Renal cortical epithelial cell (primary cell): ENCODE measurements at places on chromosomes 12 and 14. TPM values are rescaled to one million over a fixed set of nuclear protein-coding genes. Genes with fewer than 3 reads are reported as not detected.
A peak's percentile ranks its signal among the peaks of the same experiment; 100 is the strongest.

GRCh38 chr12:75478116-75478794 lies 2.3 kb upstream of the GLIPR1 start:
- peak; percentile 49 for DNase-seq

The PZP gene
- total RNA-seq, result not detected in 2 replicates

The C12orf54 gene
- total RNA-seq, result not detected in 2 replicates

GRCh38 chr12:32161058-32161457 lies 54.4 kb downstream of the BICD1 start:
- no peak for DNase-seq

The MSRB3 gene
- 7.8 and 21.4 TPM in 2 replicates for total RNA-seq

The KLHDC1 gene
- total RNA-seq, result 0.52 and 4.3 TPM in 2 replicates

The TEX52 gene
- not detected in 2 replicates for total RNA-seq

The PAH gene
- total RNA-seq, result 0.52 TPM in 1 of 2 replicates, not detected in the other

DNA sequence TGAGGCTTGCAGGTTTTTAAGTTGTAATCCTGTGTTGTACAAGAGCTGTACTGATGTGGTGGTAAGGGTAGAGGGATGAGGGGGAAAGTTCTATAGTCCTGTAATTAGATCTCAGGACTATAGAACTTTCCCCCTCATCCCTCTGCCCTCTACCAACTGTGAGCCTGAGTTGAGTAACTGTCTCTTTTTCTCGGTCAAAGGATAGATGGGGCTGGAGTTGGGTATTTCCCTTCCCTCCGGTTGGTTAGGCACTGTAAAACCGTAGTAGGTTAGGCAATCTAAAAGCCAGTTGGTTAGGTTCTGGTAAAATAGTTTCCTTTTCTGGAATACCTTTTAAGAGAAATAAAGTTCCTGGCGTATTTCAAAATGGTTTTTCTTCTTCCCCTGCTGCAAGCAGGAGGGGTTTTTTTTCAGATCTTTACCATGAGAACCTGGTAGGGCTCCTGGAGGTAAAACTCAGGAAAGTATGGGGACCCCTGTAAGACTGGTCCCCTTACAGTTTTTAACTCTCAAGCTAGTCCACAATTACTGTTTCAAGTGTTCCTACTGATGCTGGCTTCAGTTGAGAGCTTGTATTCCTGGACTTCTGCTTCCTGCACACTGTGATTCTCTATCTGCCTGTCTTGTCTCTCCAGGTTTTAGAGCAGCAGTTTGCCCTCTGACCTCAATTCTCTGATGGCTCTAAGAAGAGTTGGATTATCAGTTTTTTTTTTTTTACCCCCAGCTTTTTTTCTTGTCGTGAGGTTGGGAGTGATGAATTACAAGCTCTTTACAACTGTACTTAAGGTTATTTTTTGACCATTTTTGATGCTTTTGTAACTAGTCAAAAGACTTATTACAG lies 58.7 kb downstream of the FUT8 start:
- DNase-seq, result peak; percentile 47

DNA sequence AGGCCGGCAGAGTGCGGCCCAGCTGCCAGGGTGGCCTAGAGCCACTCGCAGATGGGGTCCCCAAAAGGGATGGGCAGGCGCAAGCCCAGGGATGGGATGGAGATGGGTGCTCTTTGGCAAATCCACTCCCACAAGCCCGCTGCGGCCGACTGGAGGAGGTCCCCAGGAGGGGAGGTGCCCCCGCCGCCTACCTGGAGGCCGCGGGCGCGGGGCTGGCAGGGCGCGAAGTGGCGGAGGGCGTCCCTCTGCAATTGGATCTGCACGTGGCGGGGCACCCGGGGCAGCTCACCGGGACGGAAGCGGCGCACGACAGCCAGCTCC lies 730 bp downstream of the PPP1R3E start:
- no peak for DNase-seq

DNA sequence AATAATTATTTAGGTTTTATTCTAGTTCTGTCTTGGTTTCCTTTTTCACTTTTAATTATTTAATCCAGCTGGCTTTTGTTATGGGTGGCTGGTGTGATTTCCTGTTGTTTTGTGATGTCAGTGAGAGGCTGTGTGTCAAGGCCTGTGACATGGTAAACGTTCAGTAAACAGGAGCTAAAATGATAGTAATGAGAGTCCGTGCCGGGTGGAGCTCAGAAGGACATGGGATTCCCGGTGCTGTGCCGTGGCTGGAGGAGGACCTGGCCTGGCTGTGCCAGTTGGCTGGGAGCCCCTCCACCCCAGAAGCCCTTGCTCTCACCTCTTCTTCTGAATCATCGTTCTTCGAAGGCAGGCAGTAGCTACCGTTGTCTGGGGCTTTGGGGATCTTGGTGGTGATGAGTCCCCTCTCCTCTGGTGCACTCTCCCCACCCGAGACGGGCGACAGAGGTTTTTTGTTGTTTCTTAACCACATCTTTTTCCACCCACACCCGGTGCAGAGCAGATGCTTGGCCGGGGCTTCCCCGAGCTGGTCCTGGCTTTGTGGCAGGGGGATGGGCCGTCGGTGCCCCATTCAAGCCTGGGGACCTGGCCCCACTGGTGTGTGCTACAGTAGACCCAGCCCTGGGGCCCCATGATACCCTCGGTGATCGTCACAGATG lies 29.1 kb downstream of the SH2B3 start:
- no peak for DNase-seq

The POTEG gene
- total RNA-seq, result not detected in 2 replicates

- no peak for DNase-seq
Observed at GRCh38 chr12:83859021-83859420, 1053.6 kb downstream of the SLC6A15 start.

The SLC6A12 gene
- 1.9 and 4.8 TPM in 2 replicates for total RNA-seq
